Sigmoid colon (tissue), 7 donors: ENCODE measurements at places on chromosomes 2 and 18. TPM values are rescaled to one million over a fixed set of nuclear protein-coding genes. Genes with fewer than 3 reads are reported as not detected.

The STK17B gene
- 13.5 TPM for total RNA-seq

The C1QL2 gene
- total RNA-seq = not detected

The MYOM1 gene
- 21.0 TPM for total RNA-seq

- no peaks in the 10 kb centered on the region for H3K27me3 ChIP-seq
- peaks cover 11% of the 10 kb centered on the region for H3K4me1 ChIP-seq
- no peak for DNase-seq
- no peak overlapping the region for H3K4me3 ChIP-seq
- peak overlapping the region; percentile 43 for H3K27ac ChIP-seq
Observed at GRCh38 chr18:29181151-29181901, 1004.4 kb upstream of the CDH2 start.

DNA sequence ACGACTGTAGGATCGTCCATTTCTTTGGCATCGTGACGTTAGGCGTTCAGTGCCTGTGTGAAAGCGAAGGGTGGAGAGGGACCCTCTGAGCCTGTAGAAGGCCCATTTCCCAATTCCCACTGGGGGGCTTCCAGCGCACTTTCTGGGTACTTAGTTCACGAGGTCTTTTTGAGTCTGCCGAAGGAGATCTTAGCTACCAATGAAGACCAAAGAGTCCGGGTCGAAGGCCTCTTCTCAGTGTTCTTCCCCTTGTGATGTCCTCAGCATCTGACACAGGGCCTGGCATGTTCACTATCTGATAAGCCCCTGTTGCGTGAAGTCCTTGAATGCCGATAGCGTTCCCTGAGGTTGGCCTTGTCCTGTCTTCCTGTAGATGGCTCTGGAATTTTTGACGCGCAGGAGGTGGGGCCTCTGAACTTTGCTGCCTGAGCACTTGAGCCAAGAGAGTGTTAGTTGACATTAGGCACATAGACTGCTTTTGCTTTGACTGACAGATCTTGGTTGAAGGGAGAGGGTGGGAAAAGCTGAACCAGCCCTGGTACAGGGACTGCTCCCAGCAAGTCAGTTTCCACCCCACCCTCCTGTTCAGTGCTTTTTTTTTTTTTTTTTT is 52.8 kb downstream of the LDLRAD4 start:
- DNase-seq = no peak
- no peak overlapping the region for H3K4me3 ChIP-seq
- peak overlapping the region; percentile 78 for H3K27ac ChIP-seq
- no peaks in the 10 kb centered on the region for H3K36me3 ChIP-seq

DNA sequence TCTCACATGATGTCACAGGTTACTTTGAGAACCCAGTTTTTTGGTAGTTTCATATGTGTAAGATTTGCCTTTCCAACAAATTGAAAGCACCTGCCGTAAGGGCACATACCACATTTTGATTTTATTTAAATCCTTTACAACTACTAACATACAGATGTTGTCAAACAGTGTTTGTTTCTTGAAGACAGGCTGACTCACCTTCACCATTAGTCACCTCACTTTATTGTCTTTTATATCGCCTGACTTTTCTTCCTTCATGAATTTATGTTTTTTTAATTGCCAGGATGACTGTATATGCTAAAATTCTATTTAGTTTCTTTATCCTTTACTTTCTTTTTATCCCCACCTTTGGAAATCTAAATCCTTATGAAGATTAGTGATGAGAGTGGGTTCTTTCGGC is 886.7 kb downstream of the SUCLG1 start:
- H3K4me3 ChIP-seq = no peak overlapping the region
- no peak overlapping the region for H3K27ac ChIP-seq
- no peaks in the 10 kb centered on the region for H3K27me3 ChIP-seq
- no peaks in the 10 kb centered on the region for H3K36me3 ChIP-seq
- no peak for DNase-seq

DNA sequence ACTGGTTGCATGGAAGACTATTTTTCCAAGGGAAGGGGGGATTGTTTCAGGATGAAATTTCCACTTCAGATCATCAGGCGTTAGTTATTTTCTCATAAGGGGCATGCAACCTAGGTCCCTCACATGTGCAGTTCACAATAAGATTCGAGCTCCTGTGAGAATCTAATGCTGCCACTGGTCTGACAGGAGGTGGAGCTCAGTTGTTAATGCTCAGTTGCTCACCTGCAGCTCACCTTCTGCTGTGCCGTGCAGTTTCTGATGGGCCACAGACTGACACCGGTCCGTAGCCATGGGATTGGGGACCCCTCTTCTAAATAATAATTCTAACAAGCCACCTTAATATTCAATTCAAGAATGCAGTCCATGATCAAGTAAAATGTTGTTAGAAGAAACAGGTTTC is 34.9 kb downstream of the PLCL1 start:
- H3K27ac ChIP-seq = no peak overlapping the region
- DNase-seq = no peak
- H3K36me3 ChIP-seq = no peaks in the 10 kb centered on the region
- H3K27me3 ChIP-seq = no peaks in the 10 kb centered on the region
- H3K4me1 ChIP-seq = peaks cover 15% of the 10 kb centered on the region

DNA sequence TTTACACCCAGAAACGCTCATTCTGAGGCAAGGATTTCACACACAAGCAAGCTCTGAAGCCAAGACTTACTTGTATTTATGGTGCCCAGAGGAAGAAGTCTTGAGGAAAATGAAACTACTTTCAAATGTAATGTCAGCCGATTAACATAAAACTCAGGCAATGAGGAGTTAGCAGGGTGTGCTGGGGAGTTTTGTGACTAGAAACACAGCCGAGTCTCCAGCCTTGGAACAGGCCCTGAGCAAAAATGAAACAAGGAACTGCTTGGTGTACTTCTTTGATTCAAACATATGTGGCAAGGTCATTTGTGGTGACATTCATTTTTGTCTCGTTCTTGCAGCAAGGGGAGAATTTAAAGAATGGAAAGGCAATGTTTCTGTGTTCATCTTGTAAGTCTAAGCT is 4.5 kb downstream of the DYTN start:
- no peaks in the 10 kb centered on the region for H3K27me3 ChIP-seq
- H3K4me3 ChIP-seq = no peak overlapping the region
- H3K36me3 ChIP-seq = no peaks in the 10 kb centered on the region
- no peak for DNase-seq
- H3K27ac ChIP-seq = no peak overlapping the region

DNA sequence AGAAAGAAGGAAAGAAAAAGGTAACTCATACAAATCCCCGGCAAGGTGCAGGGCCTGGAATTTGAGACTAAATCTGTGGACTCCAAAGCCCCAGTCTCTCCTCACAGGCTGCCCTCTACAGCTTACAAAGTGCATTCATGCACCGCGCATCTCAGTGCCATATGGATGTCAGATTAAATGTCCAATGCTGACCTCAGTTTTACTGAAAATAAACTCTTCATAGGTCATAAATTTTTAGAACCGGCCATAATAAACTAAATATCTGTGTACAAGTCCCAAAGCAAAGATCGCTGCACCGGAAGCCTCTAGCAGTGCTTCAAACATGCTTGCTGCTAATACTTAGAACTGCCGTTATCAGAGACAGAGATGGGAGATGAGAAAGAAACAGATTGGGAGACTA is 17.7 kb downstream of the ST6GAL2 start:
- no peak overlapping the region for H3K27ac ChIP-seq
- no peak for DNase-seq
- no peak overlapping the region for H3K4me3 ChIP-seq

GRCh38 chr2:100135415-100135814 is 7.0 kb downstream of the AFF3 start:
- no peak for DNase-seq
- no peaks in the 10 kb centered on the region for H3K4me1 ChIP-seq
- H3K27ac ChIP-seq = no peak overlapping the region
- no peaks in the 10 kb centered on the region for H3K27me3 ChIP-seq

DNA sequence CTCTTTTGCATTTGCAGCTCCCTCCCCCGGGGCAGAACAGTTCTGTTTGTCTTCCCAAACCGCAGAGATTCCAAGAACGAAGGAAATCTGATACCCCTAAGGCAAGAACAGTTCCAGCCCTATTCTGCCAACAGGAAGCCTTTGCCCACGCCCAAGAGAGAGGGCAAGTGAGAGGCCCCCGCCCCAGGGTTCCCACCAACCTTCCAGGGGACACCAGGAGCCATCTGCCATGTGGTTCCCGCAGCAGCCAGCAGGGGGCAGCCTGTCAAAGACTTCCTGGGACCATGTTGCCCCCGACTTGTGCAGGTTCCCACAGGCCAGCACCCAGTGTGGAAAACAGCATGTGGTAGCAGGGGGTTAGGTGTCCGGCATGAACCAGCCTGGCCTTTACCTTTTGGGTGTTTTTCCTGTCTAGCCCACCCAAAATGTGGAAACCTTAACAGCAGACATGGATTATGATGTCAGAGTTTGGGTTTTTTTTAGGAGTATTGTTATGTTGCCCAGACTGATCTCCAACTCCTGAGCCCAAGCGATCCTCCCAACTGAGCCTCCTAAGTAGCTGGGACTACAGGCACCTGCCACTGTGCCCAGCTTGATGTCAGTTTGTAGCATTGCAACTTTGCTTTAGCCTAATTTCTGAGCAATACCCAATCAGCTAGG is 21.7 kb upstream of the EFHD1 start:
- H3K27ac ChIP-seq = no peak overlapping the region
- no peak overlapping the region for H3K4me3 ChIP-seq
- H3K27me3 ChIP-seq = no peaks in the 10 kb centered on the region
- no peaks in the 10 kb centered on the region for H3K36me3 ChIP-seq
- no peaks in the 10 kb centered on the region for H3K4me1 ChIP-seq

- H3K4me1 ChIP-seq = peaks cover 46% of the 10 kb centered on the region
- H3K4me3 ChIP-seq = no peak overlapping the region
- H3K36me3 ChIP-seq = peaks cover 8% of the 10 kb centered on the region
- H3K27ac ChIP-seq = peak overlapping the region; percentile 75
- no peaks in the 10 kb centered on the region for H3K27me3 ChIP-seq
Observed at GRCh38 chr2:86256300-86256699, 57.0 kb downstream of the MRPL35 start.

- peak; percentile 77 for DNase-seq
- H3K4me1 ChIP-seq = peaks cover 2% of the 10 kb centered on the region
Observed at GRCh38 chr18:76495435-76496193, 572 bp upstream of the ZNF516 start.

DNA sequence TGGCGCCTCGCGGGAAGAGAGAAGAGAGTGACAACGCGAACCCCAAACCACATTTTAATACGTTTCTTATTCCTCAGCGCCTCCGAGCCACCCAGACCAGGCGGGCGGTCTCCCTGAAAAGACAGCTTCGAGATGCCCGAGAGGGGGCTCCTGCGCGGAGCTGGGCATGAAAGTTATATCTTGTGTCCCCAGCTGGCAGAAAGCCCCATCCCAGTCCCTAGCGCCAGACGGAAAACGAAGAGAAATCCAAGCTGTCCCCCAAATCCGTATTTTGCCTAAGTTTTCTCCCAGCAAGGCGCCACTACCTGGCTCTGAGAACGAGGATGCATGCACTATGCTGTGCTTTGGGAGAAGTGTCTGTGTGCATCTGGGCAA is 797 bp downstream of the NXPH2 start:
- peaks cover 58% of the 10 kb centered on the region for H3K27me3 ChIP-seq
- peaks cover 30% of the 10 kb centered on the region for H3K4me1 ChIP-seq
- H3K27ac ChIP-seq = no peak overlapping the region
- DNase-seq = no peak

DNA sequence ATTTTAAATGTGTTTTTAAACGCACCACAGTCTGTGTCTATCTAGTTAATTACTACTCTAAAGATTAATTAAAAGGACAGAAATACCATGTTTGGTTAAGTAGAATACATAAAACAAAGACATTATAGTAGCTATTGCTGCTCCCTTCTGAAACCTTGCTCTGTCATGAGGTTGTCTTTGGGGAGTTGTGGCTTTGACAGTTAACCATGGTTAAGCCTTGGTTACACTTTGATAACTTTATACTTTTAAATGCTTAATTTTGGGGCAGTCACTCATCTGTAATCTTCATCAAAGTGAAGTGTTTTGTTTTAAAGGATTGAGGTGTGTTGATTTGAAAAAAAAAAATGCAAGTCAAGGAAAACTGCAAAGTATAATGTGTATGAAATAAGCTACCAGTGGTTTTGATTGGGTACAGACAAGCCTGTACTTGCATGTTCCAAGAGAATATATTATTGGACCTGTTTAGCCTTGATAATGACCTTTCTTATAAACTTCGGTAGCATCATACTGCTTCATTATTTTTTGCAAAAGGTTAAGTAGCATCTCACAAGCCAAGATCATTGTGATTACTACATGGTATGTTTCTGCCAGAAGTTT is 29.8 kb upstream of the TBR1 start:
- no peak overlapping the region for H3K4me3 ChIP-seq
- H3K27ac ChIP-seq = no peak overlapping the region
- H3K36me3 ChIP-seq = peaks cover 7% of the 10 kb centered on the region
- H3K4me1 ChIP-seq = no peaks in the 10 kb centered on the region
- H3K27me3 ChIP-seq = no peaks in the 10 kb centered on the region
- no peak for DNase-seq

- no peaks in the 10 kb centered on the region for H3K27me3 ChIP-seq
- H3K4me1 ChIP-seq = no peaks in the 10 kb centered on the region
- no peak overlapping the region for H3K4me3 ChIP-seq
- H3K36me3 ChIP-seq = peaks cover 94% of the 10 kb centered on the region
Observed at GRCh38 chr2:229798446-229799155, 84.2 kb upstream of the DNER start.

DNA sequence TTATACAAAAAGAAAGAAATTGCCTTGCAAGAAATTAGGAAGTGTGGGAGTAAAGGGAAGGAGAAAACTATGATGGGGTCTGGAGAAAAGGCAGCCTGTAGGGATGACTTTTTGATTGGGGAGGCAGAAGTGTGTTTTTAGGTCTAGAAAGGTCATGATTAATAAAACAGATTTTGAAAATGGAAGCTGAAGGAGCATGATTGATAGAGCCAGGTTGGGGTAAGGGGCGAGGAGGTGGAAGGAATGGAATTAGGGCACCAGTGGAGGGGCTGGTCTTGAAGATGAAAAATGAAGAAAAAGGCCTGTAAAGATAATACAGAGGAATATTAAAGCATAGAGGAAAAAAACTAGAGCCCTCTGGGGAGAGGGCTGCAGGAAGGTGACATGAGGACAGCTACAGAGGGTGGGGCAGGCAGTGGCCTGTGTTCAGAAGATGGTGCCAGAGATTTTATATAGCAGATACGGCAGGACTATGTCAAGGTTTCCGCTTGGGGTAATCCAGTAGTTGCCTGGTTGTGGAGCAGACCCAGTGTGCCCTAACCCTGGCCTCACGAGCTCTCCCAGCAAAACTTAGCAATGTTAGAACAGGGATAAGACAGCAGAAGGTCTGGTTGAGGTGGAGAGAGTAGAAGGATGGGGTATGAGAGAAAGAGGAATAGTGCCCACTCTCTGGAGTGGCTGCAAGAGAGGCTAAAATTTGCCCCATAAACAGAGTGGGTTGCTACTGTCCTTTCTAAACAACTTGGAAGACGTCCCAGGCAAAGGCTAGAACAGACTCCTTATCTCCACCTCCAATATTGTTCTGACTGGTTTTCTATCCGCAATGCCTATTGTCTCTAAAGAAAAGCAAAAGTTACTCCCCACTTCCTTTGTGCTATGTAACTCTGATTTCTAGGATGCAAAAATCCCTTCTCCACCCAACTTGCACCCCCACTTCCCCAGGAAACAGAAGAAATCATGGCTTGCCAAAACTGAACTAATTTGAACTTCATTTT is 287.3 kb downstream of the AGPS start:
- no peaks in the 10 kb centered on the region for H3K4me1 ChIP-seq
- no peaks in the 10 kb centered on the region for H3K36me3 ChIP-seq
- no peak overlapping the region for H3K27ac ChIP-seq
- DNase-seq = no peak
